Peyer's patch (tissue), 4 donors: ENCODE measurements at places on chromosomes 4 and X.

GRCh38 chrX:7110821-7111276, 36.7 kb upstream of the STS start:
- DNase-seq = no peak

- peak; percentile 56 for DNase-seq
Observed at GRCh38 chrX:2410279-2411020, 90.3 kb downstream of the DHRSX start.

GRCh38 chrX:110341189-110342035, 17.2 kb upstream of the RTL9 start:
- no peak for DNase-seq

- no peak for DNase-seq
Observed at GRCh38 chr4:104123021-104123420, 371.7 kb downstream of the CXXC4 start.

DNA sequence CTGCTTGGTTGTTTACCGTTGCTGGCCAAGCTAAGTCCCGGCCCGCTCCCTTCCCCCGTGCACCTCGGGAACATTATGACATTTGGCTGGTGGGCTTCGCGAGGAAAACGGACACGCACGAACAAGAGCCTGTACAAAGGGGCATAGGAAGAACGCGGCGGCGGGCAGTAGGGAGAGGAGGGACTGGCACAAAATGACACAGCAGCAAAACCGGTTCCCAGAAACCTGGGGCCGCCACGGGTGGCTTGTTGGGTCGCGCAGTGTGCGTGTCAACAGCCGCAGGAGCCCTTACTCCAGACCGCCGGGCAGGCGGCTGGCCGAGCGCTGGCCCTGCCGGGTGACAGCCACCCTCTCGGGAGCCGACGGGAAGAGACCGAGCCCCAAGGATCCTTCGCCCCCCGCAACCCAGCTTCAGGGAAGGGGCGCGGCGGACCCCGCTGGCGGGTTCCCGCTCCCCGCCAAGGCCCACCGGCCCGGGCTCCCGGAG, 1.6 kb upstream of the LIN54 start:
- peak; percentile 36 for DNase-seq

GRCh38 chr4:95549246-95550114, 707 bp upstream of the UNC5C start:
- DNase-seq = no peak

DNA sequence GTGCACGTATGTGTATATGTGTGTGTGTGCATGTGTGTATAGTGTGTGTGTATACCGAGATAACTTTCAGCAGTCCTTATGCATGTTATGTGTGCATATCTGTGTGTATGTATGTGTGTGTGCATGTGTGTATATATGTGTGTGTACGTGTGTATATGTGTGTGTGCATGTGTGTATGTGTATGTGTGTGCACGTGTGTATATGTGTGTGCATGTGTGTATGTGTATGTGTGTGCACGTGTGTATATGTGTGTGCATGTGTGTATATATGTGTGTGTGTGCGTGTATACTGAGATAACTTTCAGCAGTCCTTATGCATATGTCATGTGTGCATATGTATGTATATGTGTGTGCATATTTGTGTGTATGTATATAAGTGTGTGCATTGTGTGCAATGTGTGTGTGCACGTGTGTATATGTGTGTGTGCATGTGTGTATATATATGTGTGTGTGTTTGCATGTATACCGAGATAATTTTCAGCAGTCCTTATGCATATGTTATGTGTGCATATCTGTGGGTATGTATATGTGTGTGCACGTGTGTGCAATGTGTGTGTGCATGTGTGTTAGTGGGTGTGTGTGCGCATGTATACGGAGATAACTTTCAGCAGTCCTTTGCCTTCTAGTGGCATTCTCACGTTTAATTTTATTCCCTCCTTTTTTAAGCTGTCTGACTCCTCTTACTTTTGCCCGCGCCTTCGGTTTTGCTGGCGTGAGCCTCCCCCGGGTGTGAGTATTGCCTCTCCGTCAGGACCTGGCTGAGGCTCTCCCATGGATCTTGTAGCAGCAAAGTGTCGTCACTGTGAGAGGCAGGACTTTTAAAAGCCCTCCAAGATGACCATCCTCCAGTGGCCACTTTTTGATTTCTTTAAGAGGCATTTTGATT, 99.6 kb upstream of the SHOX start:
- DNase-seq = no peak

DNA sequence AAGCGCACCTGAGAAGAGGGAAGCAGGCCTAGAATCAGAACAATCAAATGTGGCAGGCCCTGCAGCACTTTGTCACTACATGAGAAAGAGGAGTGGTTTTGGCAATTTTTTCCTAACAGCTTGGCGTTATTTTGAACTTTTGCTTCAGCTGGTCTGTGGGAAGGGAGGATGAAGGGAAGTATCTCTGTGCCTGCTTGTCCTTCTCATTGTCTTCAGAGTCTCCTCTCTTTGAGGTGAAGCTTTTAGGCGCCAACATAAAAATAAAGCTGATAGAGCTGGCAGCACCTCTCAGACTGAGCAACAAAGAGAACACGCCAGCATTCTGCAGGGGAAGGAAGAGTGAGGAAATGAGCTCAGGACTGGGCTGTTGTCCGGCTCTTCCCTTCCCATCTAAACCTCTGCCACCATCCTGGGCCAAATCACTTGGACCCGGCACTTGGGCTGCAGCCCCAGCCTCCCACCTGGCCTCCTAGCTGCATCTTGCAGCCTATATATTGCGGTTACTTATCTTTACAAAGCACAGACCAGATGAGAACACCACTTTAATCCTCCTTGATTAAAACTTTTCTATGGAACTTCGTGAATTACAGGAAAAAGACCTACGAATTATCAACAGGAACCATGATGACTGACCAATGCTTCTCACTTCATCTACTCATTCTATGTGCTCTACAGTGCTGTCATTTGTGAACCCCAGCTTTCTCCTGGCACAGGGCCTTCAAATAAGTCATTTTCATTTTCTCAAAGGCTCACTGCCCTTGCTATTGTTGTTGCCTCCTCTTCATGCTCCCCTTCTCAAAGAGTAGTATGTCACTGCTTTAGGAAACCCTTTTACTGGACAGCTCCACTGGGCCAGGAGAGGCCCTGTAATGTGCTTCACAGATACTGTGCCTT, 476.4 kb upstream of the HS3ST1 start:
- DNase-seq = no peak

DNA sequence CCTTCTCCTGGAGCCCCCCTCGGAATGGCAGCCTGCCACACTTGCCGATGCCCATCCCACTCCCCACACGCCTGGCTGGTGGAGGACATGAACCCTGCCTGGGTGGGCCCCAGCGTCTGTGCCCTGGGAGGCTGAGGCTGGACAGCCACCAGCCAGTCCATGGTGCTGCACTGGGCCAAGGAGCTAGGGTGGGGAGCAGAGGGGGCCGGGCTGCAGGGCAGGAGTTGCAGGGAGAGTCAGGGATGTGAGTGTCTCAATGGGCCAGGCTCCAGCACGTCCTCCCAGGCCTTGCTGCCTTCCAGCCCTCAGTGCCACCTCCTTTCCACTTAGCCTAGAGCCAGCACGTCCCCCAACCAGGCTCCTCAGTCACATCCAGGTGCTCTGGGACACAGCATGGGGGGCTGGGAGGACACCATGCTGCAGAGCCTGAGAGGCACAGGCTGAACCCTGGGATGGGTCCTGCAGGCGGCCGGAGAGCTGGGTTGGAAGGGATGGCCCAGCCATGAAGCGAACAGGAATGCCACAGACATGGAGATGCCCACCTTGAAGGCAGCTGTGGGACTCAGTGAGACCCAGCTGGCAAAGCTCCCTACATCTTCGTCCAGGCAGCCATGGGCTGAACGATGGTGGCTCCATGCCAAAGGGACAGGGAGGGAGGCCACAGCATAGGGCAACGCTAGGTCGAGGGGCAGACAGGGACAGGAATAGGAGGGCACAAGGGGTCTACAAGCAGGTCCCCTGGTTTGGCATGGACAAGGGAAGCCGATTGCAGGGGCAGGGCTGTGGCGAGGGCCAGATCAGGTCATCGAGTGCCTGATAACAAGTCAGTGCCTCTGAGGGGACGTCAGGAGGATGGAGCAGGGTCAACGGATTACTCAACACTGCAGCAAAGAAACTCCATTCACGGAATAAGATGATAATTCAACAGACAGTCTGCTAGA, 30.1 kb upstream of the MXD4 start:
- DNase-seq = peak; percentile 47

GRCh38 chr4:20109391-20109790, 142.3 kb upstream of the SLIT2 start:
- no peak for DNase-seq

DNA sequence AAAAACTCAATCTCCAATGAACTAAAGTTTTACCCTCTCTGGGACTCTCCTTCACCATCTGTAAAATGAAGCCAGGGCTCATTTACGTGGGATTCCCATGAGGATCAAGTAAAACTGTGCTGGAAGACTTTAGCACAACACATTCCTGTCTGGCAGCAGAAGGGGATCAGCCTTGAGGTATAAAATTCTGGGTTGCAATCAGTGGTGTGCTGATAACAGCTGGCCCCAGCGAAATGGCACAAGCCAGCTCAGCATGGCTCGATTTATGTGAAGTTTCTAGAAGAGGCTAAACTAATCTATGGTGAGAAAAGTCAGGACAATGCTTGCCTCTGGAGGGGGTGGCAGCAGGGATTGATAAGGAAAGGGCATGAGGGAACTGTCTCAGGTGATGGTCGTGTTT, 28.4 kb downstream of the ZNF630 start:
- no peak for DNase-seq

DNA sequence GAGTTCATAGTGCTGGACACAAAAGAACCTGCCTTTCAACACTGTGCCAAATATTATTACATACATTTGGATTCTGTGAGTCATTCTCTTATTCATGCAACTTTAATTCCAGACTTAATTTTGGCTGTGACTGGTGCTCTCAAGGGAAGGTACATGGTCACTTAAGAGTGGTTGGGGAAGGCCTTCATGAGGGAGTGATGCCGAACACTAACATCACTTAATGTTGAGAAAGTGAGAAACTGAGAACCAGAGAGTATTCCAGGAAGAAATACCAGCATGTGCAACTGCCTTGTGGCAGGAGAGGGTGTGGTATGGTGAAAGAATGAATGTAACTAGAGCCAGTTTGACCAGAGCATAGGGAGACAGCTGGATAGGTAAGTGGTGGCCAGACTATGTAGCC, 41.5 kb upstream of the FHDC1 start:
- DNase-seq = no peak

DNA sequence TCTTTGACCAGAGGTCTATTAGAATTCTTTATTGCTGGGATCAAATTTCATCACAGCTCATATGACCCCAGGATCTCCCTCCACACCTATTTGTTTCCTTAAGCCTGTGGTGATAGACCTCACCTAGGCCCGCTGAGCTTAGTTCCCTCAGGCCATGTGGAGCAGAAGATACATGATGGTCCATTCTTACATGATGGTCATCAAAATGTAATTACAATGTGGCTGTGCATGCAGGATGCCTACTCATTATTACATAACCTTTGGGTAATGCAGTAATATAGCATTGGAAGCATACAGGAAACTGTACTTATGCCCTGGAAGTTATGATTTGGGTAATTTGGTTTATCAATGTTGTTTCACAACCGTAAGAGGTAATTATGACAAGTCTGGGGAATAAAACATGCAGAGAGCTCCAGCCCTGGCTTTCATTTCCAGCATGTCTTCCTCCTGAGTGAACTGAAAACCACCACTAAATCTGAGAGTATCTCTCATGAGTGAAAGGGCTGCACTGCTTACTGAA, 67.0 kb upstream of the AGA start:
- DNase-seq = no peak

DNA sequence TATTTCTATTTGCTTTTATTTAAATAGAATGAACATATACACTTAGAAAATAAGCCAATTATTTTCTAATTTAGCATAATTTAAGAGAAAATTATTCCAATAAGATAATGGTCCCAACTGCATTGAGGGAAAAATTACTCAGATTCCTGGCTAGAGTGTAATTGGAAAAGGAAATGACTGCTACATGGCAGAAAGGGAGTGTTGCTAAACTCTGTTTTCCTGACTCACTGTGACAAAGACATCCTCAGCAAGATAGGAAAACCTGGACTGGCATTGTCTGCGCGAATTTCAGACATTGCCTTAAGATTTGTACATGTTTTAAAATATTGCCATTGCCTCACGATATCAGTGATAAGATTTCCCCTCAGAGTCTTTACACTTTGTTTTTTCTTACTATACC, 8.2 kb downstream of the TNIP3 start:
- no peak for DNase-seq

GRCh38 chrX:80879143-80879542, 69.5 kb upstream of the BRWD3 start:
- DNase-seq = no peak

GRCh38 chr4:189660722-189661360, 279.8 kb upstream of the FRG1 start:
- DNase-seq = no peak

DNA sequence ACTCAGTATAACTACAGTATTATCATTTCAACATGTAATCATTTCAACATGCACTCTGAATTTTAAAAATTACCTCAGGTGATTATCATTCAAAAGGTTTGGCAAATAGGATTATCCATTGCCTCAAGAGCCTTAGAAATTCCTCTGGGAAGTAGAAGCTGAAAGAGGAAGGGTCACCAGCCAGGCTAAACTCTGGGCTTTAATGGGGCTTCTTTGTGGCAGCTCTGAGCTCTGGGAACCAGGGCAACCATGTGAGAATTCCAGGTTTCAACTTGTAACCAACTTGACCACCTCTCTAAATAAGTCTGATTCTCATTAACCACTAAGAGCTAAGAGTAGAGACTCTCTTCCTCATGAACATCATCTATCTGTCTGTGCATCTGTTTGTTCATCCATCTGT, 117.2 kb upstream of the MED14 start:
- no peak for DNase-seq

GRCh38 chr4:174037049-174037448, 246.4 kb downstream of the FBXO8 start:
- DNase-seq = no peak

- no peak for DNase-seq
Observed at GRCh38 chrX:35728481-35728880, 69.7 kb upstream of the MAGEB16 start.

GRCh38 chr4:153969542-153969941, 180.7 kb upstream of the SFRP2 start:
- no peak for DNase-seq

DNA sequence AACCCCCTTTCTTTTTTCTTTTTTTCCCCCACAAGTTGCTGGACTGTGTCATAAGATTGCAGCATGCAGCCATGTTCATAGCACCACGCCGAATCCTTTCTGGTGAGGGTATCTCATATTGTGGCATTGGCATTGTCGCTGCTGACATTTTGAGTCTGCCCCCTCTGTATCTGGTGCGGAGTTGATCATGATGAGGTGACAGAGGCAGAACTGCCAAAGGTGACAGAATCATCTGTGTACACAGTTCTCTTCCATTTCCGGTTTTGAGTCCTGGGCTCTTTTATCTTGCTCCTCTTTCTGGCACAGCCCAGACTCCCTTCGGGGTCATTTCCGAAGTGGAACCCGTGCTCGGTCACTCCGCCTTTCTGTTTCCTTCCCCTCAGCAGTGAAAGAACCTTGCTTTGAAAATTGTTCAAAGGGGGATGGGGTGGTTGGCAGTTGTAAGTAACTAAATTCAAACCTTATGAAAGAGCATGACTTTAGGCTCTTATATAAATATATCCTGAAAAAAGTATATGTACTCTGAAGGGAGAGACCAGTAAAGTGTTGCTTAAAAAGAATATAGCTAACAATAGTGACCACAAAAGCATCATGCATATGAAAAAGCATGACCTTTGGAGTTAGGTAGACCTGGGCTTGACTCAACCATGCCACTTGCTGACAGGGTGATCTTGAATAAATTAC, 55.0 kb upstream of the BMP2K start:
- no peak for DNase-seq
